Pulmonary artery endothelial cell (primary cell): ENCODE measurements at places on chromosomes 4 and X.
A peak's percentile ranks its signal among the peaks of the same experiment; 100 is the strongest.

DNA sequence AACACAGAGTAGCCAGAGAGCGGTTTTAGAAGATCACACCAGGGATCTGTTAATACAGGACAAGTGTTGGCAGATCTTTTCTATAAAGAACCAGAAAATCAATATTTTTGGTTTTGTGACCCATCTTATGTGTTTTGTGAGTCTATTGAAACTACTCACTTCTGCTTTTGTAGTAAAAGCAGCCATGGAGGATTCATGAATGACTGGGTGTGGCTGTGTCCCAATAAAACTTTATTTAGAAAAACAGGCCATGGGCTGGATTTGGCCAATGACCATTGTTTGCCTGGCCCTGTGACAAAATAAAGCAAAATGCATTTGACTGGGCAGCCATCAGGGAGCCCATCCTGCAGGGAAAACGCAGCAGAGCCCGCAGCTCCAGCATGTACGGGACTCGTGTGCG is 99.9 kb upstream of the ADRA2C start:
- DNase-seq: no peak

DNA sequence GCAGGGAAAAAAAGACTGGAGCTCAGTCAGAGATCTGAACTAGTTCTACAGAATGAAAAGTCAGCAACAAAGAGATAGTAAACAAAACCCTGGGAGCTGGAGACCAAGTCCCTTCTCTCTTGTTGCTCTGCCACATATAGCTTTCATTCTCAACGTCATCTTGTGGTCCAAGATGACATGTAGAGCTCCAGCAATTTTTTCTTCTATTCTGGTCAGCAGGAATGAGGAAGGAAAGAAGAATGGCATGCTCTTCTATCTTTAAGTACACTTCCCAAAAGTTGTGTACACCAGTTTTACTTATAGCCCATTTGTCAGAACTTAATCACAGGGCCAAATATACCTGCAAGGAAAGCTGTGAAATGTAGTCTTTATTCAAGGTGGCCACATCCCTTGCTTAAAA is 45.6 kb downstream of the RAP2C start:
- no peak for DNase-seq

DNA sequence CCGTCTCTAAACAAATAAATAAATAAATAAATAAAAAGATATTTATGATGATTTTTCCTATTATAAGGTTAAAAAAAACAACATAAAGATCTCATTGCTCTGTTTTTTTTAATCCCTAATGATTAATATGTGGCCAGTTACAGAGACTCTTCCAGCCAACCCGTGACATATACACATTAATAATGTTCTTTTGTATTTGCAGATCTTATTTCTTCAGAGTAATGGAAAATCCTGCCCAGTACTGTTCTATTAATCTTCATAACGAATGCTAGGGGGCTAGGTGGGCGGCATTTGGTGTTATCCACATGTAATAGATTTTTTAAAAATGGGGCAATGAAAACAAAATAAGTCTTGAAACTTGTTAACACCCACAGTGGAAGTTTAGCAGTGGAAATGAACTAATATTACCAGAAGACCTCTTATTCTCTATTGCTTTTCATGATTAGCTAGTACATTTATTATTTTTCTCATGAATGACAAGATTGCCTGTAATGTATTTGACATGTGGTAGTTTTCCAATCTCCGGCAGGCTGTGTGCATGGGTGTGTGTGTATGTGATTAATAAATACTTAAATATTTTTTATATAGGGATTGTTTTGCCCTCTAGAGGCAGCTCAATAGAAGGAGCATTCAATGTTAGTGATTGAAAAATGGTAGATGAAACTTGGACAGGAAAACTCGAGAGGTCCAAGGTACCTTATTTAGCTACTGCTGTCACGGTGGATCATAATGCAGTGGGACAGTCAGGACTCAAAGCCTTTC is 457.4 kb downstream of the IL1RAPL1 start:
- DNase-seq: no peak

GRCh38 chr4:126850286-126850685 is 782.5 kb upstream of the INTU start:
- DNase-seq: peak; percentile 39

DNA sequence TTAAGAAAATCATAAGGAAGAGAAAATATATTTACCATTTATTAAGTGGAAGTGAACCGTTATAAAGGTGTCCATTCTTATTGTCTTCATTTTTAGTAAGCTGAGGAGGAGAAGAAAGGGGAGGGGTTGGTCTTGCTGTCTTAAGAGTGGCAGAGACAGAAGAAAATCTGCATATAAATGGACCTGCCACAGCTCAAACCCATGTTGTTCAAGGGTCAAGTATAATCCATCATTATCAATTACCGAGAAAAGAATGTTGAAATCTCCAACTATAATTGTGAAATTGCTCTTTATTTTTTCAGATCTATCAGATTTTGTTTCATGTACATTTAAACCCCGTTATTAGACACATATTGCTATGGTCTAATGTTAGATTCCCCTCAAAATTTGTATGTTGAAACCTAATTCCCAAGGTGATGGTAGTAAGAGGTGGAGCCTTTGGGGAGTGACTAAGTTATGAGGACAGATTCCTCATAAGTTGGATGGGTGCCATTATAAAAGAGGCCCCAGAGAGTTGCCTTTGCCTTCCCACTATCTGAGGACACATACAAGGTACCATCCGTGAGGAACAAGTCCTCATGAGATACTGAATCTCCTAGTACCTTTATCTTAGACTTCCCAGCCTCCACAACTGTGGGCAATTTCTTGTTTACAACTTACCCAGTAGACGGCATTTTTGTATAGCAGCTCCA is 58.5 kb upstream of the SMAD1 start:
- DNase-seq: no peak

- DNase-seq: no peak
Observed at GRCh38 chr4:7628432-7628831, 193.7 kb upstream of the PSAPL1 start.

- no peak for DNase-seq
Observed at GRCh38 chr4:175776217-175776616, 35.8 kb downstream of the GPM6A start.

DNA sequence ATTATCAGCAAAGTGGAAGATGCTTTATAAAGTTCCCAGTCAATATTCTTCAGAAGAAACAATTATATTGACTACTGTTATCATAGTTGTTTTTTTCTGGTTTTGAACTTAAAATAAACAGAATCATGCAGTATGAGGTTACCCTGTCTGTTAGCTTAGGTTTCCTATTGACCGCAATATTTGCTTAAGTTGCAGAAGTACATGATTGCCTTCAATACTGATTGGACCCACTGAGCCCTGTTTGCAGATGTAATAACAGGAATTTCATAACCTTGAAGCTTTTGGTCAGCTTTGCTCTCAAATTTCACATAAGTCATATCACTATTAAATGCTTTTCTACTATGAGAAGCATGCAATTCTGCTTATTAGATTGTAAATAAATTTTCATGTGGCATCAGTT is 229.1 kb upstream of the FSTL5 start:
- DNase-seq: no peak

DNA sequence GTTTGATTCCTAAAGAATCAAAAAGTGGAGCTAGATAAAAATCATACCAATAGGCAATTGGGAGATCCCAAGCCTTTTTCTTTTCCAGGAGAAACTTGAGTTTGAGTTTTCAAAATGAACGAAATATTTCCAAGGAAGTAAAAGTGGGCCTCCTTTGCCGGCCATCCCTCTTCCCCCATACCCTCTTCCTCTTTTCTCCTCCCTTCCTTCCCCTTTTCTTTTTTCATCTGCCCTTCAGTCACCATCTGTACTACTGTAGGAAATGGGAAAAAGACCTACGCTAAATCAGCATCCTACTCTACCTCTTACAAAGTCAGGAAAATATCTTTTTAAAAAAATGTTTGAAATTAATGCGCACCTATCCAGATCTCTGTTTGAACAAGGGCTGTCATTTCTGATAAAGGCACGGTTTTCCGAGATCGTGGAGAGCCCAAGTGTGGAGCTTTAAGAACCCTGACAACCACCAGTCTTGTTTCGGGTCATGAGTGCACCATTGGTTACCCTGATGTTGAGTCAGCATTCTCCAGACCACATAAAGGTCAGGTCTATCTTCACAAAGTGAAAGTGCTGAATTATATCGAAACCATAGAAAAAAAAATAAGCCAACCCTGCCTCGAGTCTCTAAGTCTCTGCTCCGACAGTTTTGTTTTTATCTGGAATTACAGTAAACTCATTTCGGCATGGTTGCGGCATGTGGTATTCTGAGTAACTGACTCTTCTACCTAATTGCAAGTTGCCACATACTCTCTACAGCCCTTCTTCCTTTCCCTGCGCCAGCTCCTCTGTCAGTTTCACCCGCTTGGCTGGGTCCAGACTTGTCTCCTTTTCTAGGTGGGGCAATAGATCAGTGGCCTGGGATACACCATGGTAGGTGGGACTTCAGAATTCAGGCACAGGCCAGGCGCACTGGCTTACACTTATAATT is 140.2 kb upstream of the KLF3 start:
- no peak for DNase-seq

DNA sequence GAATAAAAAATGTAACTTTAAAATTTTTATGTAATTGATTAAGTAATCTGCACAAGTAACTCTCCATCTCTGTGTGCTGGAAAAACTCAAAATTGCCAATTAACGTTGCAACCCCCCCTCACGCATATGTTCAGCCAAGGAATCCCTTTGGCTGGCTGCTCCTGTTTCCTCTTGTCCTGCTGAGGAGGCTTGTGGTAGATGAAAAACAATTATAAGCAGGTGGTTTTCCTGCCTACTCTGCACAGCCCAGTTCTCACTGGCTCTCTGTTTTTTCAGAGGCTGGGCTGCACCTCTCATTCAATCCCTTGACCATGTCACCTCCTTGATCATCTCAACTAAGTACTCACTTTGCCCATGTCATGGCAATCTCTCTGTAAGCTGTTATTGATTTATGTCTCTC is 1068.4 kb downstream of the ARAP2 start:
- no peak for DNase-seq

DNA sequence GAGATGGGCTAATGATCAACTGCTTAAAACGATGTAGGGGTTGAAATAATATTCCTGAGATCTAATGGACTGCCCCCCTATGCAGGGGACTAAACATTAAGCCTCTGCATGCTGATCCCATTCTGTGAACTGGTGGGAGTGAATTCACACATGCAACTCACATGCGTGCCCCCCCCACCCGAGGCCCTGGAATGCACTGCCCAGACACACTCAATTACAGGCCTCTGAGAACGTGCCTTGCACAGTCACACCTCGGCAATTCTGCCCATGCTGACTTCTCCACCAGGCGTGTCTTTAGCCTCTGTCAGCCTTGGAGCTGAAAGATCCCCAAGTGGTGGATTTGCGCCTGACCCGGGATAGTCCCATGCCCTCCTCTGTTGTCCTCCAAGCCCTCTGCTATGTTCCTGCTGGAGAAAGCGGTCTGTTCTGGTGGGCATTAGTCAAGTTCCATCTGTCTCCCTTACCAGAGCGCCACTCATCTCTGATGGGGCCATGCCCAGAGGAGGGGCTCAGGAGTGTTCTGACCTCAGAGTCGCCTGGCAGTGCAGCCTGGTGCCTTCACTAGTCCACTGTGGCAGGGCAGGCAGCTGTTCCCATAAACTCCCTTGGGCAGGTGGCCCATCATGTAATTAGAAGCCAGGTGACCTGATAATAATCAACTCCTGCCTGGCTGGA is 86.5 kb downstream of the DRD5 start:
- DNase-seq: no peak

DNA sequence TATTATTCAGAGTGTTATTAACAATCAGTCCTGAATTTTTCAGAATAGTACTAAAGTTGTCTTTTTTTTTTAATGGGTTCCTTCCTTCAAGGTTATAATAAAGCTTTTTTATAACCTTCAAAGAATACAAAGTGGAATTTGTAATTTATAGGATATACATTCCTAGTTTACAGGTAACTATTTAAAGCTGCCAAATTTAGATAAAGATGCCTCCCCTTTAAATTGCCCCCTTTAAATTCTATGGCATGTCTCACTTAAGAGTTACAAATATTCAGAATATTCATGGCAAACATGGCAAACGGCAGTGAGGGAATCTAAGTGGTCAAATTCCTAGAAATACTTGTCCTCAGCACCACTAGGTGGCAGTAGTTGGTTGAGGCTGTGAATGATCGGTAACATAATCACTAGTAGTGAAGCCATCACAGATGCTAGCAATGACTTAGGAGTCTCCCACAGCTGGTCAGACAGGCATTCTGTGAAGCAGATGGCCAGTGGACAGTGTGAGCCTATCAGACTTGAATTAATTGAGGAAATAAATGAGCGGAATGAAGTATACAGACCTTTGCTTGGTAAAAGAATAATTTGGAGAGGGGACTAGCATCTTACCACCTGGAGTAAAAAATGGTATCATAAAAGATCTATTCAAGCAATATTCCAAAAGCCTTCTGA is 86.4 kb downstream of the CBR4 start:
- peak; percentile 46 for DNase-seq

- no peak for DNase-seq
Observed at GRCh38 chrX:15679246-15679645, 14.6 kb upstream of the CLTRN start.

GRCh38 chr4:150368667-150369066 is 213.3 kb upstream of the MAB21L2 start:
- no peak for DNase-seq

DNA sequence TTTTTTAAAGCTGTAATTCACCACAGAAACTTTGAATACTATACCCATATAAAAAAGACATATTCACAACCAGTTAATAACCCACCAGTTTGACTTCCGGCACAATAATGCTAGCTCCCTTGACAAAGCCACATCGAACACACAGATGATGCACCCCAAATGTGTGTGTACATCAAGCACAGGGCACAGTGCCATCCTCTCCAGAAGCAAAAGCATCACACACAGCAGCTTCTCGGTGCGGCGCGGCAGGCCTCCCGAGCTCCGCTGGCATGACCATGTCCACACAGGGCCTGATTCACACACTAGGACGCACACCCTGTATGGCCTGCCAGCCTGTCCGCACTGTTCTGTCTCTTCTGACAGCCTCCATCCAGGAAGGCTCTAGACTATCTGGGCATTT is 88.0 kb downstream of the LEF1 start:
- no peak for DNase-seq

- no peak for DNase-seq
Observed at GRCh38 chr4:114116861-114117260, 137.4 kb upstream of the ARSJ start.

DNA sequence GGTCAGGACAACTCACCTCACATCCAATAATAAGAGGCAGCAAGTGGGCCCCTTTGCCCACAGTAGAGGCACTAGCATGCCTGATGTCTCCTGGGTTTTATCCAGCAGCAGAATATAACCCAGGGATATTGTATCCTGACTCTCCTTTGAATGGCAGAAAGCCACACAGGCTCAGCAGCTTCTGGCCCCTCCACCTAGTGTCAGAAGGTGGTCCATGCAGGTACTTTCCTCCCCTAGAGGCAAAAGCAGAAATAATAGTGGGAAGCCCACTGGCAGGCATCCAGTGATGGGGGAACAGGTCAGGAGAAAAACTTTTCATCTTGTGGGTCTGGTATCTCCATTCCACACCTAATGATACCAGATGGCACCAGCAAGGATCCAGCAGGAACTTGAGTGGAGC is 75.5 kb upstream of the IRS4 start:
- no peak for DNase-seq

DNA sequence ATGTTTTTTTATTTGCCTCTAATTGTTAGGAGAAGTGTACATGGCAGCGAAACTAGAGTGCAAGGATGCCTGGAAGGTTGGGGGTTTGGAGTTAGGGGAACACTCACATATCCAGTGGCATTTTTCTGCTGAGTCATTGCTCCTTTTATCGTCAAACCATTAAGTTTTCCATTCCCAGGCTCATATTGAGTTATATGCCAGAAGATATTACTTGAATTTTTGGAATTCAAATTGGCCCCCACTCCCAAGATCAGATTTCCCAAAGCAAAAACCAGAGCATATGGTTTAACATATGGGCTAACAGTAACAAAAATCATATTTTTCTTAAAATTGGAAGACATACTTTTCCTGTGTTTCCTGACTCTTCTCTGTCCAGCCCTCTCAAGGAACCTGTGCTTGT is 152.7 kb downstream of the FSTL5 start:
- no peak for DNase-seq
